ENCODE measurements at places on chromosomes 1 and 21.

DNA sequence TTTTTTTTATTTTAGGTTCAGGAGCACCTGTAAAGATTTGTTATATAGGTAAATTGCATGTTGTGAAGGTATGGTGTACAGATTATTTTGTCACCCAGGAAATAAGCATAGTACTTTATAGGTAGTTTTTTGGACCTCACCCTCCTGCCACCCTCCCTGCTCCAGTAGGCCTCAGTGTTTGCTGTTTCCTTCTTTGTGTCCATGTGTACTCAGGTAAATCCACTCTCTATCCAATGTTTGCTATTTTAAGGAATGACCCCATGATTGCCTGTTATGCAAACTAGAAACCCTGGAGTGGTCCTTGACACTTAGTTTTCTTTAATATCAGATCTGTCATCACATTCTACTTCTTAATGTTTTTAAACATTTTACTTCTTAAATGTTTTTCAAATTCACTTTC is 33.9 kb downstream of the LHX9 start:
- no peak for DNase-seq

- no peak for DNase-seq
Observed at GRCh38 chr1:232899839-232900238, 50.6 kb upstream of the NTPCR start.

- no peak for DNase-seq
Observed at GRCh38 chr21:28431527-28432200, 561.0 kb downstream of the LTN1 start.

DNA sequence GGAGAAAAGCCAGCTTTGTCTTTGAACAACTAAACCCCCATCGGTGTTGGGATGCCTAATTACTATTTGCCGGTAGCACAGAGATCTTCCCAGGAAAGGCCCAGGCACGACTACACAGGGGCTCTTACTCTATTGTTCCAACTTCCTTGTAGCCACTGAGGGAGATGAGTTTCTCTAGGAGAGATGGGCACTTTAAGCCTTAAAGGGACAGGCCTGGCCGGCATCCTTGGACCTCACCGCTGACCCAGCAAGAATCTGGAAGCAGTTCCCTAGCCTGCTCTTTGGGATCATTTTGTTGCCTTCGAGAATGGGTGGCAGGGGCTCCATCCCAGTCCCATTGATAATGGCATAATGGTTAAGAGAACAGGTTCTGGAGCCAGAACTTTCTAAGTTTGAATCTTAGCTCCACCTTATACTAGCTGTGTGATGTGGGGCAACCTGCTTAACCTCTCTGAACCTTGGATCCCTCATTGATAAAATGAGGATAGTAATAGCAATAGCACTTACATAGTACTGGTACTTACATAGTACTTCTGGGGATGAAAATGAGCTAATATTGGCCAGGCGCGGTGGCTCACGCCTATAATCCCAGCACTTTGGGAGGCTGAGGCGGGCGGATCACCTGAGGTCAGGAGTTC is 239.1 kb upstream of the TMEM51 start:
- no peak for DNase-seq

GRCh38 chr1:235683653-235684052 is 34.1 kb upstream of the GNG4 start:
- no peak for DNase-seq

GRCh38 chr1:29358183-29358582 is 121.9 kb downstream of the PTPRU start:
- DNase-seq = no peak

DNA sequence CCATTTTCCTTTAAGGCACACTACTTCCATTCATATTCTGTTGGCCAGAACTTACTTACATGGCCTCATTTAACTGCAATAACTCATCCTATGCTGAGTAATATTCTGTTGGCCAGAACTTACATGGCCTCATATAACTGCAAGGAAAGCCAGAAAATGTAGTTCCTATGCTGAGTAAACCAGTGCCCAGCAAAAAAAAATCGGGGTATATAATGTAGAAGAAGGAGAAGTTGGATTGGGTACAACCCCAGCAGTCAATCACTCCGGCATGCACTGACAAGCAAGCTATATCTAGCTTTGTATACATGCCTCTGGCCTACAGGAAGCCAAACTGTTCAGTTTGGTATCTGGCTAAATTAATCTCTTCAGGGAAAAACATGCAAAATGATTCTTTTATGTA is 39.4 kb upstream of the PPIH start:
- no peak for DNase-seq

DNA sequence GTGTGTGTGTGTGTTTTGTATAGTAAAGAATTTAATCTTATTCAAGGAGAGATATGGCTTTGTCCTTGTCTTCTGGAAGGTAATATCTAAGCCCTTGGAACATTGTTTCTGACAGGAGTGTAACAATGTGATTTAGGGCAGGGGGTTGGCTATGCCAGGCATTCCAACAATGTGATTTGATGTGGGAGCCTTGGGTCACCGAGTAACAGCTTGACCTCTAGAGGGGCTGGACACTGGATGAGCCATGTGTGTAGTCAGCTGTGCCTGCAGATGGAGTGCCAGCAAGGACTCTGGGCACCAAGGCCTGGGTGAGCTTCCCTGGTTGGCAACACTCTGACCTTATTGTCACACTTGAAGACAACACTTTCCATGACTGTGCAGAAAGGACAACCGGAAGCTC is 336.1 kb upstream of the ZP4 start:
- no peak for DNase-seq

- DNase-seq = no peak
Observed at GRCh38 chr1:37338658-37339057, 135.7 kb upstream of the ZC3H12A start.

DNA sequence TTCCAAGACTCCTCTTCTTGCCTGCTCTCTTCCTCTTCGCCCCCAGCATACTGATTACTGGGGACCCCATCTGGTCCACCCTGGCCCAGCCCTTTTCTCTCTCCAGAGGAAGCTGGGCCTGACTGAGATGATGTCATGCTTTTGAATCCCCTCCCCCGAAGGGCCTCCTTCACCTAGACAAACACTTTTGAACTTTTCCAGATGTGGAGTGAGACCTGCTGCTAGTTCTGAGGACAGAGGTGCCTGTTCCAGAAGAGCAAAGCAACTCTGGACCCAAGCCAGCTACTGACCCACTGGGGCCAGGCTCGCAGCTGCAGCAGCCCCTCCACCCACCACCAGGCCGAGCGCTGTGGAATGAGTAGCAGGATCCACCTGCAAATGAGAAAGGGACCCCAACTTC is 8.4 kb downstream of the CD34 start:
- DNase-seq = no peak
